ENCODE measurements at places on chromosomes 5 and 9. TPM values are rescaled to one million over a fixed set of nuclear protein-coding genes. Genes with fewer than 3 reads are reported as not detected.

The FCN2 gene
- not detected for total RNA-seq

The LRRTM2 gene
- under 0.01 TPM for total RNA-seq

The C5 gene
- 11.7 TPM for total RNA-seq

GRCh38 chr9:22146604-22147003, 137.5 kb upstream of the CDKN2B start:
- no peak overlapping the region for H3K4me3 ChIP-seq
- no peak for DNase-seq
- H3K36me3 ChIP-seq = no peaks in the 10 kb centered on the region
- H3K4me1 ChIP-seq = no peaks in the 10 kb centered on the region
- H3K27ac ChIP-seq = no peak overlapping the region

DNA sequence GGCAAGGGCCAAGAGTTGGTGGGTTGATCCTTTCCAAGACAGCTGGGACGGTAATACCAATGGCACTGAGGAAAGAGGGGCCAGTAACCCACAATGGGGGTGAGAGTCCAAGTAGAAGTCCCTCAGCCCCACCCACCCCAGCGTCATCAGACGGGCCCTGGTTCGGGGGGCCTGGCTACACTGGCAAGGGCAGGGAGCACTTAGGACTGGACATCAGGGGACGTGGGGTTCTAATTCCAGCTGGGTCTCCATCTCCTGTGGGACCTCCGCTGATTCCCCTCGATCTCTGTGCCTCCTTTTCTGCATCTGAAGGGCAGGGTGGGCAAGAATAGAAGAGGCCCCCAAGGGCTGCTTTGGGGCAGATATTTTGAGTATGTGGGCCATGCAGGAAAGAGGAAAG, 53.5 kb upstream of the FCN1 start:
- no peaks in the 10 kb centered on the region for H3K27me3 ChIP-seq
- H3K4me3 ChIP-seq = no peak overlapping the region
- no peaks in the 10 kb centered on the region for H3K36me3 ChIP-seq
- H3K27ac ChIP-seq = no peak overlapping the region
- no peak for DNase-seq

DNA sequence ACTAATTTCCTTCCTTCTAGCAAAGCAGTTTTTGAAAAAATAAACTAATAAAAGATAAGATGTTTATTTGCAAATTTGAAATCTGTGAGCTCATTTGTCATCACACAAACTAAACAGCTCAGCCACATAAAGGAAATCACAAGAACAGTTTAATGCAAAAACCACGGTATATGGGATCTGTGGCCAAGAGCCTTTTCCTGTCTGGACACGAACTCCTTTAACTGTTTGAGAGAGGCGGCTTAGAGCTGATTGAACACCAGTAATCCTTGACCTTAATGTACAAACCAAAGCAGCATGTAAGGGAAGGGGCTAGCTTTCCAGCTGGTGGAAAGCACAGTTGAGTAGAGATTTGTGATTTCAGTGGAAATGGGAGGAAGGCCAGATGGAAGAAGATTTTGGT, 66.3 kb upstream of the SPINK5 start:
- no peak overlapping the region for H3K27ac ChIP-seq
- no peak overlapping the region for H3K4me3 ChIP-seq
- no peak for DNase-seq
- H3K36me3 ChIP-seq = no peaks in the 10 kb centered on the region
- H3K4me1 ChIP-seq = no peaks in the 10 kb centered on the region

DNA sequence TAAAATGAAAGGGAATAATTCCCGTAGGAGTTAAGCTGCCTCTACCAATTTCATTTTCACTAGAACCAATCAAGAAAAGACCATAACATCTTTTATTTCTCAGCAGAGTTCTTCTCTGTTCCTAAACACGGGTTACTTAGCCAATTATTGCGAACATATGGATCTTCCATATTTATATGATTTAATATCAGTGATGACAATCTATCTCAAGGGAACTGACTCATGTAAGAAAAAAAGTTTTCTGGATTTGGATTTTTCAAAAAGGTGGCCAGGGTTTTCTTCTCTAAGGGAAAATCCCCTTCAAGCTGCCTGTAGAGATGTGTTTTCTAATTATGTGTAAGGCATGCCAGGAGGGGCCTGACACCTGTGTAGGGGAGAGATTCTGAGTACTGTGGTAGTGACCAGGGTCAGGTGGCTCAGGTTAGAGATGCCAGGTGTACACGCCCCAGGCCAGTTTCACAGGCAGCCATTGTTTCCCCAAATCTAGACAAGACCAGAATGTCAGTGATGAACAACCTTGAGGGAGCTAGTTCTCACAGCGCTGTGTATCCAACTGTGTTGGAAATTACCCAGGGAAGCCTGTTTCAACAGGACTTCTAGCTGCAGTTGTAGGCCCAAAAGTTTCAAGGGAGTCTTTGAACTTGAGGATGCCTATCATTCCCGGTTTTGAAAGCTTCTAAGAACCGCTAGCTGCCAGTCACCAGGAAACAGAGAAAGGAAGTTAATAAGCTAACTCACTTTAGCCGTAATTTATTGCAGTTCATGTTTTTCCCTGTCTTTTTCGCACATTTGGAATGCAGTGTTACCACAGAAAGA, 572.5 kb upstream of the RGMB start:
- H3K27me3 ChIP-seq = no peaks in the 10 kb centered on the region
- no peak for DNase-seq
- H3K4me3 ChIP-seq = no peak overlapping the region
- H3K4me1 ChIP-seq = no peaks in the 10 kb centered on the region
